ENCODE measurements at places on chromosomes 7 and 10.

GRCh38 chr7:31171984-31172383 is 119.9 kb downstream of the ADCYAP1R1 start:
- no peak for DNase-seq

GRCh38 chr7:22617166-22617565 is 109.8 kb upstream of the IL6 start:
- no peak for DNase-seq

- DNase-seq: no peak
Measured at GRCh38 chr7:54097886-54098285, 444.3 kb upstream of the VSTM2A start.

- no peak for DNase-seq
Measured at GRCh38 chr7:106891548-106892410, 26.7 kb downstream of the PIK3CG start.

- DNase-seq: no peak
Measured at GRCh38 chr7:24052572-24053260, 231.3 kb upstream of the NPY start.

DNA sequence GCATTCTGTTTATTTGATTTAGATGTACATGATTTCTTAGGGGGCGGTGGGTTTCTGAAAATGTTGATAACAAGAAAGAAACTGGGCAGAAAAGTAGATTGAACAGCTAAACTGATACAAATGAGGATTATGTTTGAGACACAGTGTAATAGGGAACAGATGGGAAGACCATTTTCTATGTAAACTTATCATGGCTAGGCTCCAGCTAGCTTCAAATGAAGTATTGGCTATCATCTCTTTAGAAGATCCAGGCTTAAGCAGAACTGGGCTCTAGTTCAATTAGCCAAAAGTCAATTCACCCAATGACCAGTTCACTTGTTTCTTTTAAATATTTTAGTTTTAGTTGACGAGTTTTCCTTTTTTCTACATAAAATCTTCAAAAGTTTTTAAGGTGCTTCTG is 639.5 kb downstream of the ANKRD7 start:
- DNase-seq: no peak

- DNase-seq: no peak
Measured at GRCh38 chr7:148563583-148564274, 26.8 kb upstream of the C7orf33 start.
